ENCODE measurements at places on chromosomes 13 and 19. TPM values are rescaled to one million over a fixed set of nuclear protein-coding genes. Genes with fewer than 3 reads are reported as not detected.

DNA sequence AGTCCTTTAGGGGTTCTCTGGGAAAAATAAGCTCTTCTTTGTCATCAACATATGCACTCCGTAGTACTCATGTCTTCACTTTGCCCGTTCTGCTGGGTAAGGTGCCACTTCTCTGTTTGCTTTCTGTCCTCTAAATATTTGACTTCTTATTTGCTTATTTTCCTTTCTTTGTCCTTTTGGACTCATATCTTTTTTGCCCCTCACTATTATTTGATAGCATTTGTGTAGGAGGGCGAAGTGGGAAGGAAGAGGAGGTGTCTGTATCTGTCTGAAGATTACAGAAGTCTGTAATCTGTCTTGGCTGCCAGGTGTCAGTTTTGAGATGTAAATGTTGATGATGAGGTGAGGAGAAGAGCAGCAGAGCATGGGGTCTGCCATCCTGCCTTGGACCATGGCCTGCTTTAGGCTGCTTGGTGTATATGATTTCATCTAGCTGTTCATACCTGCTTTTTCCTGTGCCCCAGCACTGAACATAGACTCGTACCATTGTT, 30.8 kb downstream of the USPL1 start:
- DNase-seq = no peak

DNA sequence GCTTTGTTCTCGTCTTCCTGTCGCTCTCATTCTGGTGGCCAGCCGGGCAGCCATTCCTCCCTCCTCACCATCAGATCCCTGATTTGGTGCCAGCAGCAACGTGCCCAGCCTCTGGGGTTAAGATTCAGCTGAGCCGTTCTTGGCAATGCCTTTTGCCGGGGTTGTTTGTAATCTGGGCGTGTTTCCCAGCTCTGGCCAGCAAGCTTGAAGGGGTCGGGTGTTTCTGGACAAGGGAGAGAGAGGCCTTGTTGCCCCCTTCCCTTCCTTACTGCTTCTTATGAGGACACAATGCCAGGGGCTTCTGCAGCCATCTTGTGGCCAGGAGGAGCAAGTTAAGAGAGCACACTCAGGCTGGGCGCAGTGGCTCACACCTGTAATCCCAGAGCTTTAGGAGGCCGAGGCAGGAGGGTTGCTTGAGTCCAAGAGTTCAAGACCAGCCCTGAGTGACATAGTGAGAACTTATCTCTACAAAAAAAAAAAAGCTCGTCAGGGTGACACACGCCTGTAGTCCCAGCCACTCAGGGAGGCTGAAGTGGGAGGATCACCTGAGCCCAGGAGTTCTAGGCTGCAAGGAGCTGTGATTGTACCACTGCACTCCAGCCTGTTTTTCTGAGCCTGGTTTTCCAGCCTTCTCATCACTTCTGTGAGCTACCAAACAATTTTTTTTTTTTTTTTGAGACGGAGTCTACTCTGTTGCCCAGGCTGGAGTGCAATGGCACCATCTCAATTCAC, 10.7 kb upstream of the CRTC1 start:
- no peak for DNase-seq

DNA sequence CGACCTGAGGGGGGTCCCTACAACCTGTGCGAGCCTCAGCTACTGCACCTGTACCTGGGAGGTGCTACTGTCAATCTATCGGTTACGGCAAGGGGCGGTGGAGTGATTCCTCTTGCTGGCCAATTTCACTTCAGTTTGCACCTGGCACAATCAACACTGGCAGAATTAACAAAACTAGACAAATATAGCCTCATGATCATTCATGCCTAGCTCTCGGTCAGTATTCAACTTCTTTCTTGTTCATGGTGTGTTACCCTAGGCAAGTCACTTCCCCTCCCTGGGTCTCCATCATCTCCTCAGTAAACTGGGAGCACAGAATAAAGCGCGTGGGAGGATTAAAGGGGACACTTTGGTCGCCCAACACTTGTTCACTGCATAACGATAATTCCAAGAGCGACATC, 618 bp downstream of the HAUS8 start:
- DNase-seq = no peak

GRCh38 chr19:3857449-3858003, 11.3 kb downstream of the ZFR2 start:
- DNase-seq = no peak

DNA sequence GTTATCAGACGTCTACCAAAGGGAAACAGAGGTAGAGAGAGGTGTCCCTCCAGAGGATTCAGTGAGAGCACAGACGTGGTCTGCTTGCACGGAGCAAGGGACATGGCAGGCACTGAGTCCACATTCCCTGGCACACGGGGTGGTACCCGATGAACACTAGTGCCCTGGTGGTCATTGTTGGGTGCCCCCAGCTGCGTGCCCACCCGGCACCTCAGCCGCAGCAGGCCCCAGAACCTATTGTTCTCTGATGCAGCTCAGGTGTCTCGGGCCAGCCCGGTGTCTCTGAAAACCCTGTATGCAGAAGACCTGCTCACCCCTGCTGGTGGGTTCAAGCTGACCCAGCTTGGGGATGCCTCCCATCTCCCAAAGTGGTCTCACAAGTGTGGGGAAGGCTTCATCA, 11.9 kb downstream of the SUGP1 start:
- DNase-seq = no peak

ZNF844 gene
- 11.8 TPM for total RNA-seq

SIPA1L3 gene
- 9.6 TPM for total RNA-seq

CGB8 gene
- not detected for total RNA-seq

ZNF154 gene
- 6.2 TPM for total RNA-seq

PLK5 gene
- total RNA-seq = not detected

OR1M1 gene
- not detected for total RNA-seq

APC2 gene
- total RNA-seq = 0.16 TPM

FAM174C gene
- total RNA-seq = 43.9 TPM

VSIG10L gene
- 1.8 TPM for total RNA-seq

GDF15 gene
- total RNA-seq = 60.3 TPM

Data from breast epithelium (tissue), 4 donors.